Stimulated activated CD4-positive, alpha-beta T cell treated with anti-CD3 and anti-CD28 coated beads, Interleukin-2, amount 100 ng/mL, for 24 hours (primary cell): ENCODE measurements at places on chromosomes 11 and 22.

DNA sequence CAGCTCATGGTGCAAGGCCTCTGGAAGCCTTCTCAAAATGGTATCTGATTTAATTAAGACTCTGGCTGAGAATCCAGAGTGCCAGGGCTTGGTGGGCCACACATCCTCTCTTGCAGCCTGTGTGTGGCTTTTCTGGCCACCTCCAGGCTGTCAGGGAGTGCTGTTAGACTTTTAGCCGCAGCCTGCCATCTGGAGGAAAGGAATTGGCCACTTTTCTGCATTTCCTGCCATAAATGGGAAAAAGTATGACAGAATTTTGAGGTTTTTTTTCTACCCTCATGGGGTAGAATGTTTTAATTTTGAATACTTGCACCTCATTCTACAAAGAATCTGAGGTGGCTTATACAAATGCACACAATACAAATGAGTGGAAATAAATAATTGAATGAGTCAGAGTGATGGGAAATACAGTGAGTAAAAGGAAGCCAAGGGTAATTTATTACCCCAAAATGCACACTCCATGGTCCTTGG is 218.4 kb downstream of the ADAMTS15 start:
- DNase-seq, result no peak

GRCh38 chr22:19383292-19383691 is 48.2 kb downstream of the HIRA start:
- no peak for DNase-seq

GRCh38 chr11:126968915-126969314 is 31.7 kb downstream of the KIRREL3 start:
- DNase-seq, result no peak

- DNase-seq, result no peak
Observed at GRCh38 chr11:85266646-85267045, 360.5 kb downstream of the DLG2 start.

GRCh38 chr22:20565761-20566160 is 58.4 kb downstream of the MED15 start:
- no peak for DNase-seq

DNA sequence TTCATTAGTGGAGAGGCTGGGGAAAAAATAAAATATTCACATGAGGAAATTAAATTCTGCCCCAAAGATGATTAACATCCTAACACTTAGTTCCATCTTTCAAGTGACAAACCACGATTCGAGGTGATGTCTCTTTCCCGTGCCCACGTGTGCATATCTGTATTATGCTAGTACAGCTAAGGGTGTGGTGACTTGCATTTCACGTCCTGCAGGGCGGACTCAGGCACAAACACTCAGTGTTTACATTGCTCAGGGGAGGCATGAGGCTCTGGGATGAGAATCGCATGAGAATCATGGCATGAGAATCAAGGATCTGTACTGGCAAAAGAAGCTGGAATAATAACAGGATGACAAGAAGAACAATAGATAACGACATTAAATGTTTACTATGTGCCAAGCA is 179.4 kb downstream of the NTM start:
- DNase-seq, result no peak

- no peak for DNase-seq
Observed at GRCh38 chr22:31492151-31492550, 2.5 kb upstream of the EIF4ENIF1 start.

DNA sequence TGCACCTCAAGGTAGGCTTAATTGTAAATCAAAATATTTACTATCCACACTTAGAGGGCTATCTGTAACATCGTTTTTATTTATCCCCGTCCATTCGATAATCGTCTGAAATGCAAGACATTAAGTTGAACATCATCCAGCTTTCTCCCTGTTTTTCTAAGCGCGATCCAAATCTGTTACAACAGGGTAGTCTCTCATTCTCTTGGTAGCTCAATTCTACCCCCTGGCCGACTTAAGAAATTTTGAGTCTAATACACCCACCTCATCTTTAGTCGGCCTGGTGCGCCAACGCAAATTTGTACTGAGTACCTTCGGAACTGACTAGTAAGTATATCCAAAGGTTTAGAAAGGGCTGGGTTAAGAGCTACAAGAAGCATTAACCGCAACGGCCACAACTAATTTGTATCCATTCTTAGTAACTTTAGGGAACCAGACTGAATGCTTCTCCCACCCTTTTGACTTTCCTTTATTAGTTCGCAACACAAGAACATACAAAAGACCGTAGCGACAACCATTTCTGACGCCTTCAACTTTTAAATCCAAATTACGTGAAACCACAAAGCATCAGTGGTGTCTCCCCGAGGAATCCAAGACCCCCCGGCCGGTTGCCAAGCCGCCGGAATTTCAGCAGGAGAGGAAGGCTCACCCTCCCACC is 1.0 kb upstream of the ZNF143 start:
- peak; percentile 38 for DNase-seq

- DNase-seq, result no peak
Observed at GRCh38 chr11:73974604-73975478, 7.8 kb downstream of the UCP2 start.

- DNase-seq, result no peak
Observed at GRCh38 chr11:120398132-120398531, 61.9 kb downstream of the ARHGEF12 start.

- no peak for DNase-seq
Observed at GRCh38 chr11:109728056-109728455, 306.1 kb downstream of the C11orf87 start.

DNA sequence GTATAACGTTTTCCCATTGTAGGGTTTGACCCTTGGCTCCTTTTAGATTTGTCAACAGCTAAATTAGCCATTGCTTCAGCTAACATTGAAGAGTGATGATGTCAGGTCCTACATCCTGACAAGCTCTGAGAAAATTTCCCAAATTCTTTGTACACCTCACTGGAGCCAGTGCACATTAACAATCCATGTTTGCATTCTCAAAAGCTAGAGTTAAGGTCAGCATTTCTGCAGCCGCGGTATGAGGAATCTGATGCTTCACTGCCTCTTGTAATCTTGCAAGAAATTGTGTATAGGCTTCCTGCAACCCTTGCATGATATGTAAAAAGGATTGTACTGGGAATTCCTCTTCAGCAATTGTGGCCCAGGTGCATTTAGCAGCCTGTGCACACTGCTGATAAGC is 33.1 kb upstream of the NCAM1 start:
- DNase-seq, result no peak

DNA sequence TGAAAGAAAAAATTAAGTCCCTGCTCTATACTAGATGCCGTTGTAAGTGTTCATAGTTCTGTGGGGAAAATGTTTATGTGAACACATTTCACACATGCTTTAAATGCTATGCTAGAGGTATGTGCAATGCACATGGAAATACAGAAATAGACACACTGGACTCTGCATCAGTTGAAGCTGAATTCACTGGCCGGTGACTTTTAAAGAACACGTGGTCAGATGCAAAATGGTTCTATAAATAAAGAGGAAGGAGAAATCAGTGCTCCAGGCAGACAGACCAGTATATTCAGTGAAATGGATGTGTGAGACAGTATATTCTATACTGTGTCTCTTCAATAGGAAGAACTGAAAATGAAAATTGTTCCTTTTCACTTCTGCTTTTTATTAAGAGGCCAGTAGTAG is 29.9 kb downstream of the TRPC6 start:
- no peak for DNase-seq

- DNase-seq, result no peak
Observed at GRCh38 chr11:125452125-125452470, 44.0 kb downstream of the FEZ1 start.

GRCh38 chr11:120899720-120900119 is 124.2 kb upstream of the TBCEL start:
- no peak for DNase-seq

GRCh38 chr11:62127941-62128770 is 4.3 kb downstream of the INCENP start:
- no peak for DNase-seq

DNA sequence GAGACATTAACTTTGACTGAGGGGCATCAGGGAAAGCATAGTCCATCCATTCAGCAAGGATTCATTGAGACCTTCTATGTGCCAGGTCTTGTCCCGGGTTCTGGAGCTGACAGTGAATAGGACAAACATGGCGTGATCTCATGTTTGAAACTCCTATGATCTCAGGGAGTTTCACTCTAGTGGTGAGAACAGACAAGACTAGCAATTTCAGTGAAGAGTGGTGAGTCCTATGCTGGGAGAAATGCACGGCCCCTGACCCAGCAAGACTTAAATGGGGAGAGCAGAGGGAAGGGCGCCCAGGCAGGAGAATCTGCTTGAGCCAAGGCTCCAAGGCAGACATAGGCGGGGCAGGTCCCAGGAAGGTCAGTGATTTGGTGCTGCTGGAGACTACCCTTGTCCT is 155.7 kb downstream of the CEP164 start:
- no peak for DNase-seq

DNA sequence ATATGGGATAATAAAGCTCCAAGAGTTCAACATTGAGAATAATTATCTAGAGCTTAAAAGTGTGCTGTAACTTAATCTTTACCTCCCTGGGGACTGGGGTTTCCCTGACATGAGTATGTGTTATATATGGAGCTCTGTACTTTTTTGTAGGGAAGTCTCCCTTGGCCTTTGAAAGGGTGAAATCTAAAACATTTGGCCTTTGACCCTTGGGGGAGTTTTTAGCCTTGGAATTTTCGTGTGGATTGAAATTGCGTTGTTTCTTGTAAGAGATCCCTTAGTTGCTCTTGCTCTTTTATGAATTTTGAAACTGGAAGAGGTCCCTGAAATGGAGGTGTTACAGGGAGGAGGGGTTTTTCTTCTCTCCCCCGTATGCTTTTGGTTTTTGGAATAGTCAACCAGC is 450.0 kb downstream of the NELL1 start:
- no peak for DNase-seq

- no peak for DNase-seq
Observed at GRCh38 chr11:9206496-9206895, 58.7 kb downstream of the DENND5A start.

DNA sequence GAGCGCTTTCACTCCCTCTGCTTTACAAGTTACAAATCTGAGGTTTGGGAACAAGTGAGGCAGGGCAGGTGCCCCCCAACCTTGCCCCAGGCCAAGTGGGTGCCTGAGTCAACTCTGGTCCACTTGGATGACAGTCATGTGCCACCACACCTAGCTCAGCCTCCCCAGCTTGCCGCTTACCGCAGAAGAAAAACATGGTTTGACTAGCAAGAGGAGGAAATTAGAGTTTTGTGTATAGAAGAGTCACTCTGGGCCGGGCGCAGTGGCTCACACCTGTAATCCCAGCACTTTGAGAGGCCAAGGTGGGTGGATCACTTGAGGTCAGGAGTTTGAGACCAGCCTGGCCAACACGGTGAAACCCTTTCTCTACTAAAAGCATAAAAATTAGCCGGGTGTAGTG is 27.7 kb upstream of the CHKA start:
- no peak for DNase-seq

- no peak for DNase-seq
Observed at GRCh38 chr11:6588018-6588417, 15.4 kb downstream of the RRP8 start.

DNA sequence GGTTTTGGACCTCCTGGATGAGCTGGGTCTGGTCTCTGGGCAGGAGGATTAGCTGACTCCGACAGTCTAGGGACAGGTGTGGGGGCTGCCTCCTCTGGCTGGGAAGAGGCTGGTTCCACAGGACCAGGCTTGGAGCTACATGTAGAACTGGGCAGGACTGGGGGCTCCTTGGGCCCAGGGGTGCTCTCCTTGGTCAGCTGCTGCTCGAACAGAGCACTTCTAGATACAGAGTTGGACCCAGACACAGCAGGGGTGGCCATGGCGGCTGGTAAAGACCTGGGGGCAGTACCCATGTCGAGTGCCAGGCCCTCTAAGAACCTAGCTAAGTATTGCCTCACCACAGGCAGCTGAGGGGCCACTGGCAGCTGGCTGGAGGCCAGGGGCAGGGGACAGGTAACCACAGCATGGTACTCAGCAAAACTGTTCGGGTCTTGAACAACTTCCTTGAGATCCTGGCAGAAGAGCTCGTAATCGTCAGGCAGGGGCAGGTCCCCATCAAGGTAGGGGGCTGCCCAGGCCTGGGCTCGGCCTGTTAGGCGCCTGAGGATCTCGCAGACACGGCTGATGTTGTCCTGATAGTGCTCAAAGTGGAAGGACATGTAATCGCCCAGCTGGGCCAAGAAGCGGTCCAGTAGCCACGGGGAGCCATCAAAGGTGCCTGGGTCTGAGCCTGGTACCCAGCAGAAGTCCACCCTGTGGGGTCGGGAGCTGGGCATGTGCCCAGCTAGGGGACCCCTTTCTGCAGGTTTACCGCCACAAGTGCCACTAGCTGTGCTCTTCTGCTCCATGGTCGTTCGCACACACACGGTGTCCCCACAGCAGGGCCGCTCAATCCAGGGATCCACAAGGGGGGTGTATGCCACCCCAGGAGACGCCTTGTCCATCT is 3.1 kb downstream of the GNB1L start:
- no peak for DNase-seq

DNA sequence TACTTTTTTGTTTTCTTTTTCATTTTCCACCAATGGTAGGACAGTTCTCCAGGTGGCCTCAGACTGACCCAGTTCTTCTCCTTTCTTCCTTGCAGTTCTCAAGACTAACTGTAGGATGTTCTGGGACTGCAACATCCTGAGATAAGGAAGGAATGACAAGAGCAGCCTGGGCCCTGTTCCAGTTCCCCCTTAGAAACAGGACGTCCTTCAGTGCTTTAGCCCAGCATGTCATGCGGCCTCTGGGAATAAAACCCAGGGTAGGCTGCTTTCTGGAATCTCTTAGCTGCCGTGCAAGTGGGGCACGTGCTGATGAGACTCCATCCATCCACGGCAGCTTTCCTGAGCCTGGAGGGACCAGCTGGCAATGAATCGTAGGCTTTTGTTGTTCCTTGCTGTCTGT is 24.0 kb upstream of the CADM1 start:
- DNase-seq, result no peak

DNA sequence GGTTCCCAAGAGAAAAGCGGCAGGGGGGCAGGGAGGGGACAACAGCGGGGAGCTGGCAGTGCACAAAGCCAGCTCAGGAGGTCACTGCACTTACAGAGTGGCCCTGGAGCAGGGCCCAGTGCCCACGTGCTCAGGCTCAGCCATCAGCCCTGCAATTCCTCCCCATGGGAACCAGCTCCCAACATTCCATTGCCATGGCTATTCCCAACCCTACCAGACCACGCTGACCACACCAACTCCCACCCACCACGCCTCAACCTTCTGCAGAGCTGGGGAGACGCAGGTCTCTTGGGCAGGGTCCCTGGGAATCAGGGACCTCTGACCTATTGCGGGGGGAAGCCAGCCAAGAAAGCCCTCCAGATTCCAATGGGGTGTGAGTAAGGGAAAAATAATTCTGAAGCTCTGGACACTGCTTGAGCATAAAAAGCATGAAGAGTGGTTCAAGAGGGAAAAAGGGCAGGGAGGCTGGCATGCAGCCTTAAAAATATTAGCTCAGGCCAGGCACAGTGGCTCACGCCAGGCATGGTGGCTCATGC is 38.3 kb upstream of the TFIP11 start:
- DNase-seq, result no peak

GRCh38 chr11:133385781-133386180 is 146.5 kb downstream of the OPCML start:
- DNase-seq, result no peak

DNA sequence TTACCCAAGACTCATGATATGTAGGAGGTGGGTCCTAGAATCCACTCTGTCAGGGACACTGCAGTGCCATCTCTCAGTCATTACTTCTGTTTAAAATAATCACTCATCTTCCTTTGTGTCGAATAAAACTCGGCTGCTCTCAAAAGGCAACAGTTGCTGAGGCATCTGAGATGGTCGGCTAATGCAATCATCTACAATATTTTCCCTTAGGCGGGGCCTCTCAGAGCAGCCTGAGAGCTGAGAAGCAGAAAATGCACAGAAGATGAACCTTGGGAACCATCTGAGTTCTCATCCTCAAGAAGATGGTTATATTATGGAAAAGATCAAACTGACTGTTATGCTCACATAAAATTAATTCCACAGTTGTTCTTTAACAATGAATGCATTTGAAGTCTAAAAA is 1518.2 kb upstream of the TENM4 start:
- DNase-seq, result no peak

- no peak for DNase-seq
Observed at GRCh38 chr22:26139310-26139709, 30.0 kb upstream of the SEZ6L start.
